ENCODE measurements at places on chromosomes 2 and 18. TPM values are rescaled to one million over a fixed set of nuclear protein-coding genes. Genes with fewer than 3 reads are reported as not detected.
A peak's percentile ranks its signal among the peaks of the same experiment; 100 is the strongest.

The CD302 gene
- 18.4 TPM for total RNA-seq

The RNF152 gene
- 6.1 TPM for total RNA-seq

The IRS1 gene
- total RNA-seq = 12.7 TPM

The FAM237A gene
- not detected for total RNA-seq

The AGXT gene
- total RNA-seq = not detected

The SLC30A3 gene
- not detected for total RNA-seq

The LDLRAD4 gene
- total RNA-seq = 3.3 TPM

The TLX2 gene
- not detected for total RNA-seq

The NAT8 gene
- total RNA-seq = not detected

The RPIA gene
- total RNA-seq = 10.4 TPM

The GREB1 gene
- total RNA-seq = 5.5 TPM

The MDH1B gene
- 1.6 TPM for total RNA-seq

The TNFAIP6 gene
- total RNA-seq = not detected

The KCNE4 gene
- total RNA-seq = 2.4 TPM

DNA sequence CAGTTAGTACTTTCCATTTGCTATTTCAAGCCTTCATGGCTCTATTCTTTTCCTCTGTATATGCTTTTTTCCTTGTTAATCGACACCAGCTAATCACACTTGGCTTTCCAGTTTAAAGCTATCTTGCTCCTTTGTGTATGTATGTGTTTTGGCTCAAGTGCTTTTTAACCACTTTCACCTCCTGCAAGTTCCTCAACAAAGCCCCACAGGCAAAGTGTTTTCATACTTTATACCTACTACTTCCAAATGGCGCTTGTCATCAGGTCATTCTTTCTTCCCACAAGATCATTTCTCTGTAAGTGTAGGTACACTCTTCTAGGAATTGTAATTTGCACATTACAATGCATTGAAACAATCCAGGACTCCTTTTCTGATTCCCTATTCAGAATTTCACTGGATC, 64.0 kb upstream of the FIGN start:
- H3K4me1 ChIP-seq = no peaks in the 10 kb centered on the region
- H3K36me3 ChIP-seq = no peaks in the 10 kb centered on the region
- DNase-seq = no peak
- H3K27me3 ChIP-seq = no peaks in the 10 kb centered on the region
- no peak overlapping the region for H3K4me3 ChIP-seq
- no peak overlapping the region for H3K27ac ChIP-seq

- H3K27me3 ChIP-seq = no peaks in the 10 kb centered on the region
- H3K27ac ChIP-seq = no peak overlapping the region
- no peak for DNase-seq
These were observed 800 bp upstream of the RALB start for GRCh38 chr2:120251880-120252224.

GRCh38 chr2:219056176-219056895, 4.4 kb downstream of the IHH start:
- H3K36me3 ChIP-seq = no peaks in the 10 kb centered on the region
- H3K27ac ChIP-seq = no peak overlapping the region
- H3K27me3 ChIP-seq = no peaks in the 10 kb centered on the region
- DNase-seq = no peak

- no peak overlapping the region for H3K4me3 ChIP-seq
- peaks cover 51% of the 10 kb centered on the region for H3K4me1 ChIP-seq
- peak overlapping the region; percentile 10 for H3K27ac ChIP-seq
- no peak for DNase-seq
These were observed 74.4 kb downstream of the MEIS1 start for GRCh38 chr2:66509326-66509811.

GRCh38 chr2:161952783-161953191, 121.2 kb downstream of the DPP4 start:
- no peak for DNase-seq
- no peaks in the 10 kb centered on the region for H3K27me3 ChIP-seq
- H3K36me3 ChIP-seq = no peaks in the 10 kb centered on the region

DNA sequence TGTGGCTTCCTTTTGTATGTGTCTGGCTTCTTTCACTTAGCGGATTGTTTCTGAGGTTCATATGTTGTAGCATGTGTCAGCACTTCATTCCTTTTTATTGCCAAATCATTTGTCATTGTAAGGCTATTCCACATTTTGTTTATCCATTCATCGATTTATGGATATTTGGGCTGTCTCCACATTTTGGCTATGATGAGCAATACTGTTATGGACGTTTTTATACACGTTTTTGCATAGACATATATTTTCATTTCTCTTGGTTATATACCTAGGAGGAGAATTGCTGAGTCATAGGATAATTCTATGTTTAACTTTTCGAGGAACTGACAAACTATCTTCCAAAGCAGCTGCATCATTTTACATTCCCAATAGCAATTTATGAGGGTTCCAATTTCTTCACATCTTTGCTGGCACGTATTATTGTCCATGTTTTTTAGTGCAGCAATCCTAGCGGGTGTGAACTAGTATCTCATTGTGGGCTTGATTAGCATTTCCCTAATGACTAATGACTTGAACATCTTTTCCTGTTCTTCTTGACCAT, 48.1 kb upstream of the TBC1D8 start:
- no peak overlapping the region for H3K27ac ChIP-seq
- H3K36me3 ChIP-seq = no peaks in the 10 kb centered on the region
- no peak for DNase-seq

DNA sequence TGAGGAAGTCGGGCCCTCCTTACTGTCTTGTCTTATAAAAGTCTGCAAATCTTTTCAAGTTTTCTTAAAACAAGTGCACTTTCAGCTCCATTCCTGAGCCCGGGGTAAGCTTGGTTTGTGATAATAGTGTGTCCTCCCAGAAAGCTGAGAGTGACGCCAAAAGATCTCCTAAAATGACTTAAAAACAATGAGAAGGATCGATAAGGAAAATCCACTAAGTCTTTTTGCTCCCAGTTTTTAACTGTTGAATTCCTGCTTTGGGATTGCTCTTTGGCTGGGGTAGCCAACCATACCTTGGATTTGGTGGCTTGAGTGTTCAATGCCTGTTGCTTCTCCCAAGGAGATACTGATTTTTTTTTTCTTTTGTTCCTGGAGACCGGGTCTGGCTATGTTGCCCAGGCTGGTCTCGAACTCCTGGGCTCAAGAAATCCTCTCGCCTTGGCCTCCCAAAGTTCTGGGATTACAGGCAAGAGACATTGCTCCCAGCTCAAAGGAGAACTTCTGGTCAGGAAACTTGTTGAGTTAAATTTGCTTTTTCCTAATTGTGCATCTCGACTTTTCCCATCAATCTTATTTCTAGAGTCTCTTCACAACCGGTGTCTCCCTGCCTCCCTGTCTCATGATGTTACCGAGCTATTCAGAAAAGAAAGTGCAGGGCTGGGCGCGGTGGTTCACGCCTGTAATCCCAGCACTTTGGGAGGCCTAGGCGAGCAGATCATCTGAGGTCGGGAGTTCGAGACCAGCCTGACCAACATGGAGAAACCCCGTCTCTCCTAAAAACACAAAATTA, 3.0 kb downstream of the TGIF1 start:
- H3K27me3 ChIP-seq = no peaks in the 10 kb centered on the region
- H3K4me1 ChIP-seq = peaks cover 29% of the 10 kb centered on the region
- peak overlapping the region; percentile 96 for H3K27ac ChIP-seq
- peak overlapping the region; percentile 90 for H3K4me3 ChIP-seq
- H3K36me3 ChIP-seq = peaks cover 8% of the 10 kb centered on the region

- H3K36me3 ChIP-seq = no peaks in the 10 kb centered on the region
- peak overlapping the region; percentile 94 for H3K27ac ChIP-seq
- H3K4me1 ChIP-seq = peaks cover 14% of the 10 kb centered on the region
- DNase-seq = no peak
- peak overlapping the region; percentile 97 for H3K4me3 ChIP-seq
- H3K27me3 ChIP-seq = no peaks in the 10 kb centered on the region
These were observed 914 bp upstream of the IWS1 start for GRCh38 chr2:127527001-127527804.

DNA sequence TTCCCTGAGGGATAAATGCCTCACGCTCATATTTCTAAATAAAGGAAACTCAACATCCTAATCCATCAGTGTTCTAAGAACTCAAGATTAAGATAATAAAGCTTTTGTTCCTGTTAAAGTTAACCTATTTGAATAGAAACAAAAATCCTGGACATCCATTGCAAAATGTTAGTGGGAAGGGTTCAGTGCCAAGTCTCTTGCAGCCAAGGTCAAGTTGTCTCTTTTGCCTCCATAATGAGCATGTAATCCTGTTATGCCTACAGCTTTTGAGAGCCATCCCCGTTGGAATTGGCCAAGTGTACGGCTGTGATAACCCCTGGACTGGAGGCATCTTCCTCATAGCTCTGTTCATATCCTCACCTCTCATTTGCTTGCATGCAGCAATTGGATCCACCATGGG, 51.3 kb upstream of the SLC14A1 start:
- no peaks in the 10 kb centered on the region for H3K4me1 ChIP-seq
- no peak overlapping the region for H3K27ac ChIP-seq
- no peak for DNase-seq

DNA sequence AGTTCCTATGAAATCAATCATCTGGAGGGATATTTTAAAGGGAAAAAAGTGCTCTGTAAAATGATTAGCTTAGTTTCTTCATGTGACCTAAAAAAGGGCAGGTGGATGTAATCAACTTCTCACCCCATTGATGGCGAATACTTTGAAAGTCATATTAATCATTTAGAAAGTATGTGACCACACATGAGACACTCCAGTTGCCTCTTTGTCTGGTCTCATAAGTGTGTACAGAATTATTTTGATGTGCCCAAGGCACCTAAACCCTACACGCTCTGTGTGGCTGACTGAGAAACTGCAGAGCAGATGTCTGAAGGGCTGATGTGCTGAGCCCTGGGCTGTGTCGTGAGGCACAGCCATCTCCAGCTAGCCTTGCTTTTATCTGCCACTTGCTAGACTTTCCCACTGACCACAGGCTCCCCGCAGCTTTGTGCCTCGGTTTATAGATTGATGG, 26.9 kb downstream of the SGPP2 start:
- H3K4me1 ChIP-seq = no peaks in the 10 kb centered on the region
- no peaks in the 10 kb centered on the region for H3K27me3 ChIP-seq
- H3K27ac ChIP-seq = no peak overlapping the region
- H3K4me3 ChIP-seq = no peak overlapping the region
- no peak for DNase-seq
- no peaks in the 10 kb centered on the region for H3K36me3 ChIP-seq

- H3K27ac ChIP-seq = no peak overlapping the region
- no peaks in the 10 kb centered on the region for H3K27me3 ChIP-seq
- DNase-seq = no peak
- no peak overlapping the region for H3K4me3 ChIP-seq
- no peaks in the 10 kb centered on the region for H3K4me1 ChIP-seq
- no peaks in the 10 kb centered on the region for H3K36me3 ChIP-seq
These were observed 34.5 kb downstream of the SLC4A3 start for GRCh38 chr2:219661955-219662395.

DNA sequence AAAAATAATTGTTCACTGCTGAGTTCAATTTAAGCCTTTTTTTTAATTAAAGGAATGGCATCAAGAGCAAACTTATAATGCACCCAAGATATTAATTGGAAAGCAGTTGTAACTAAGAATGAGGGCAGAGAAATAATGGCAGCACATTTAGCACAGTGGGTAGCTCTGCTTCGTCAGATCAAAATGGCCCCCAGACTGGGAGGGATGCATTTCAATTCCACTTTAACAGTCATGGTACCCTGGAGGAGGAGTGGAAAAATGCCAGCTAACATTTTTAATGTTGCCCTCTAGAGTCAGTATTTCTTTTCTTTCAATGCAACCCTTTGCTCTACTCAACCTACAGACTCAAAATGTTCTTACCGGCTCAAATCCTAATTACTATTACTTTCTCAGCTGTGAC, 504.8 kb upstream of the SETBP1 start:
- no peak for DNase-seq
- no peak overlapping the region for H3K27ac ChIP-seq
- no peak overlapping the region for H3K4me3 ChIP-seq
- H3K4me1 ChIP-seq = no peaks in the 10 kb centered on the region
- H3K36me3 ChIP-seq = no peaks in the 10 kb centered on the region
- H3K27me3 ChIP-seq = no peaks in the 10 kb centered on the region

DNA sequence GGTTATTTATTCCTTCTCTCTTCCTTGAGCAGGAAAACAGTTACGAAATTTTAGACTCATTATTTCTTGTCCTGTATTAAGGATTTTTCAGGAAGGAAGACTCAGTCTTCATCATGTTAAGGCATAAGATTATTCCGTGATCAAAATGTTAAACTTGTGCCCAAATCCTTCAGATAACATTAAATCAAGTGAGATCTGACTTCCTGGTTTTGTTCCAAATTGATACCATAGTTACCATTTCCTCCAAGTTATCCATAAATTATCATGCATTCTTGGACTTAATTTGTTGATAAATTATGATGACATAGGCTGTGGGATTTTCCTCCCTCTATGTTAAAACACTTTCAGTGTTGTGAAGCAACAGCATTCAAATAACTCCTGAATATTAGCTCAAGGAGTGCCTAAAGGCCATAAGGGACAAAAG, 31.9 kb downstream of the EFEMP1 start:
- H3K36me3 ChIP-seq = no peaks in the 10 kb centered on the region
- H3K4me1 ChIP-seq = peaks cover 8% of the 10 kb centered on the region
- H3K4me3 ChIP-seq = no peak overlapping the region
- H3K27ac ChIP-seq = no peak overlapping the region
- no peak for DNase-seq

GRCh38 chr2:152505495-152505906, 170.5 kb downstream of the FMNL2 start:
- no peaks in the 10 kb centered on the region for H3K4me1 ChIP-seq
- H3K27ac ChIP-seq = no peak overlapping the region
- peak; percentile 33 for DNase-seq
- no peak overlapping the region for H3K4me3 ChIP-seq

GRCh38 chr18:35432565-35433001, 55.4 kb upstream of the ZNF396 start:
- DNase-seq = no peak
- no peak overlapping the region for H3K27ac ChIP-seq
- no peaks in the 10 kb centered on the region for H3K27me3 ChIP-seq
- H3K36me3 ChIP-seq = no peaks in the 10 kb centered on the region
- no peaks in the 10 kb centered on the region for H3K4me1 ChIP-seq

- no peaks in the 10 kb centered on the region for H3K27me3 ChIP-seq
- DNase-seq = no peak
- no peaks in the 10 kb centered on the region for H3K36me3 ChIP-seq
- H3K4me1 ChIP-seq = no peaks in the 10 kb centered on the region
- H3K4me3 ChIP-seq = no peak overlapping the region
- H3K27ac ChIP-seq = no peak overlapping the region
These were observed 66.1 kb downstream of the TPO start for GRCh38 chr2:1479346-1479745.

DNA sequence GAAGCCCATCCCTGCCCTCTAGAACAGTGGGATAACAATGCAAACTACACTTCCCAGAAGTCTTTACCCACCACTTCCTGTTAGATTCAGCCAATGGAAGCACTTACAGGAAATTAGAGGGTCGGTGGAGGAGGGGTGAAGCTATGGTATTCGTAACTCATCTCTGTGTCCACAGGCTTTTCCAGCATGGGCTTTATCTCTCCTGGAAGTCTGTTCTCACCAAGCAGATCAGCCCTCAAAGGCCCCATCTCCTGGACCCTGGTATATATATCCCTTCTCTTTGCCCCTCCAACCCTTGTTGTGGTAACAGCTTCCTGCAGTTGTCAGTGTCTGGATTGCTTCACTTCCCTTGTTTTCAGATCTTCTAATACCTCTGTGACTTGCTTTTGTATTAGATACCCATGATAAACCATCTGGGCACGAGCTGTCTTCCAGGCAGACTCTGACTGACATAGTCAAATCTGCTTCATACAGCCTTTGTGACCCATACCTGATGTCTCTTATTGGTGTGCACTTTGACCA, 475.0 kb upstream of the POU3F3 start:
- H3K27ac ChIP-seq = no peak overlapping the region
- H3K4me3 ChIP-seq = peak overlapping the region; percentile 18
- no peak for DNase-seq
- no peaks in the 10 kb centered on the region for H3K27me3 ChIP-seq

All from pancreas (tissue), 10 donors.